ENCODE measurements at places on chromosomes 1 and 21. TPM values are rescaled to one million over a fixed set of nuclear protein-coding genes. Genes with fewer than 3 reads are reported as not detected.

The LCE3E gene
- total RNA-seq: not detected

DNA sequence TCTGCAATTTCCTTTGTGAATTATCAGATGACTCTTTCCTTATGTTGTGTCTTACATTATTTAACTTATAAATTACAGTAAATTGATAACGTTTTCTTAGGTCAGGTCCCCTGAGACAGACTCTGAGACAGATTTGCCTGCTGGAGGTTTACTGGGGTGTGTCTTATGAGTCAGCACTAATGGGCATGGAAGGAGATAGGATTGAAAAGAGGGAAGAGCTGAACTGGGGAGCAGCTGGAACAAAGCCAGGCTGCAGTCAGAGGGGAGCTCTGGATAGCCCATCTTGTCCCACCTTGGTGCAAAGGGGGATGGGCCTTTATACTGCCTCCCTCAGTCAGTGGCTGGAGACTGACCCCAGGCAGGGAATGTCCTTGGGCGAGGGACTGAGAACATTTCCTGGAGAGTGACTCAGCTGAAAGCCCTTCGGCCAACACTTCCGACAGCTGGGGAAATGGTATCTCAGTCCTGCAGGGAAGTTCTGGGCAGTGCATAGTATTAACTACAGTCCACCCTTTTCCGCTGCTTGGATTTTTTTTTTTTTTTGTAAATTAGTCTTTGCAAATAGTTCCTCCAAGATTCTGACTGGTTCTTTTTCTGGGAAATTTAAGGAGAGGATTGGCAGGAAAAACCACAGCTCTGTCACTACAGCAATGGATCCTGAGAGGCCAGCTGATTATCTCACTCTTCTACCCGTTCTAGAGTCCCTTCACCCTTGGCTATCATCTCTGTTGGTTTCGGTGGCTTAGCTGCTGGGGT is 39.1 kb upstream of the CDC42BPA start:
- no peaks in the 10 kb centered on the region for H3K36me3 ChIP-seq
- peak; percentile 86 for DNase-seq
- peaks cover 17% of the 10 kb centered on the region for H3K4me1 ChIP-seq
- no peaks in the 10 kb centered on the region for H3K27me3 ChIP-seq
- H3K4me3 ChIP-seq: no peak overlapping the region

DNA sequence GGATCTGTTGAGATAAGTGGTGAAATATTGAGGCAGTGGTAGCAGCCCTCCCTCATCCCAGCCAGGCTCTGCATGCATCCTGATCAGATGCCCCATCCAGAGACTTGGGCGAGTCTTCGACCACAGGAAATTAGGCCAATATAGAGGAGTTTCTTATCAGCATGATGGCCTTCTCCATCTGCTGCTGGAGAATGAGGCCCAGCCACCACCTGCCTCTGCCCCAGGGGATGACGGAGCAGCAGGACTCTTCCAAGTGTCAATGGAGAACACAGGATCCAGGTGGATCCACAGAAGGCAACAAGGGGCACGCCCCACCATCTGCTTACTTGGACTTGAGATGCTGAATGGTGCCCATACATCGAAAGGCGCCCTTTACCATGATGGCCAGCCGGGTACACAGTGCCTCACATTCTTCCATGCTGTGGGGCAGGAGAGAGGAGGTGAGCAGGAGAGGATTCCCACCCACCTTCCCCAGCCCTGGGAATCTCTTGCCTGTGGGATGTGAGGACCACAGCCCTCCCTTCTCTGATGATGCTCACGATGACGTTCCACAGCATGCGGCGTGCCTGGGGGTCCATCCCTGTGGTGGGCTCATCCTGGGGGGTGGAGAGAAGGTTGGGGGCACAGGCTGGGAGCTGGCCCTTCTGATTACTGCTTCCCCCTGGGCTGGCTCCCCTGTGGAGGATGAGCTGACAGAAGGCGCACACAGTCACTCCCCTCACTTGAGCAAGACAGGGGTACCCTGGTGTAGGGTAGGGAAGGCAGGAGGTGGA is 91.5 kb upstream of the GCLM start:
- H3K27ac ChIP-seq: no peak overlapping the region
- H3K4me3 ChIP-seq: no peak overlapping the region
- DNase-seq: no peak
- no peaks in the 10 kb centered on the region for H3K27me3 ChIP-seq
- H3K36me3 ChIP-seq: no peaks in the 10 kb centered on the region

DNA sequence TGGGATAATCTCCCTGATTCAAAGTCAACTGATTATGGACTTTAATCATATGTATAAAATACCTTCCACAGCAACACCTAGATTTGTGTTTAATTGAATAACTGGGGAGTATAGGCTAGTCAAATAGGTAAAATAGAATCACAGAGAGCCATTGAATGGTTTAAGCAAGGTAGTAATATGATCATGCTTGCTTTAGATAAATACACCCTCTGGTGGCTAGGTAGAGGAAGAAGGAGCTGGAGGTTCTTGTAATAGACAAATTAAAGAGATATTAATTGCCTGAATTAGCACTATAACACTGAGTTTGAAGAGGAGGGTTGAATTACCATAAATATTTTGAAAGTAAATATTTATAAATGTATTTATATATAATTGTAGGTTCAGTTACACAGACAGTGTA is 40.3 kb downstream of the DIRAS3 start:
- no peaks in the 10 kb centered on the region for H3K27me3 ChIP-seq
- H3K4me1 ChIP-seq: peaks cover 8% of the 10 kb centered on the region
- peak; percentile 10 for DNase-seq
- no peaks in the 10 kb centered on the region for H3K36me3 ChIP-seq
- no peak overlapping the region for H3K4me3 ChIP-seq

- H3K4me1 ChIP-seq: 0 out of 2 replicates have a peak, but pooled peaks cover 3% of the 10 kb centered on the region
- no peak overlapping the region for H3K27ac ChIP-seq
- H3K27me3 ChIP-seq: no peaks in the 10 kb centered on the region
- H3K36me3 ChIP-seq: no peaks in the 10 kb centered on the region
Observed at GRCh38 chr1:224213438-224214119, 30.5 kb downstream of the DEGS1 start.

GRCh38 chr1:233240829-233241682 is 54.5 kb downstream of the PCNX2 start:
- H3K27ac ChIP-seq: no peak overlapping the region
- no peaks in the 10 kb centered on the region for H3K36me3 ChIP-seq
- DNase-seq: peak; percentile 50
- no peak overlapping the region for H3K4me3 ChIP-seq
- H3K27me3 ChIP-seq: no peaks in the 10 kb centered on the region
- H3K4me1 ChIP-seq: peaks cover 8% of the 10 kb centered on the region

DNA sequence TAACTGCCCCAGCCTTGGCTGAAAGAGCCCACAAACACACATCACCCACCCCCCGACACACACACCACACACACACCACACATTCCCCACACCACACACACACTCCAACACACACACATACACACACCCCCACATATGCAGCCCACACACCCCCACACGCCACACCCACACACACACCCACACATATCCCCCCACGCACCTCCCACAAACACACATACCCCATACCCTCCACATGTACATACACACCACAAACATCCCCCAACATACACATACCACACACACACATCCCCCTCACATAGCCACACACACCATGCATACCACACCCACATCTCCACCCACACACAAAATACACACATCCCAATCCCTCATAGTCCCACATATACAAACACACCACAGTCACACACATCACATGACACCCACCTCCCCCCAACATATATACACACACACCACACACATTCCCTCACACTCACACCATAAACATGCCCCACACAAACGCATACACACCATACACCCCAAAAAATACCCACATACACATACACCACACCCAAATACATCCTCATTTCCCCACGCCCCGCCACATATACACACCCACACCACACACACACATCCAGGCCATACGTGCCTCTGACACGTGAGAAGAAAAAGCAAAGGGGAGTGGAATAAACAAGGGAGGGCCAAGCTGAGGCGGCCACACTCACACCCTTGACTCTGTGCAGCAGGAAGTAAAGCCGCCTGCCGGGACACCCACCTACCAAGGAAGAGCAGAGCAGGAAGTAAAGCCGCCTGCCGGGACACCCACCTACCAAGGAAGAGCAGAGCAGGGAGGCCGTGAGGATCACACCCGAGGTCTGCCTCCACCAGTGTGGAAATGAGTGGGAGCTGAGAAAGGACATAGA is 53.7 kb downstream of the HSF2BP start:
- H3K27ac ChIP-seq: no peak overlapping the region
- peaks cover 82% of the 10 kb centered on the region for H3K4me1 ChIP-seq
- H3K36me3 ChIP-seq: no peaks in the 10 kb centered on the region
- no peak overlapping the region for H3K4me3 ChIP-seq
- no peak for DNase-seq

DNA sequence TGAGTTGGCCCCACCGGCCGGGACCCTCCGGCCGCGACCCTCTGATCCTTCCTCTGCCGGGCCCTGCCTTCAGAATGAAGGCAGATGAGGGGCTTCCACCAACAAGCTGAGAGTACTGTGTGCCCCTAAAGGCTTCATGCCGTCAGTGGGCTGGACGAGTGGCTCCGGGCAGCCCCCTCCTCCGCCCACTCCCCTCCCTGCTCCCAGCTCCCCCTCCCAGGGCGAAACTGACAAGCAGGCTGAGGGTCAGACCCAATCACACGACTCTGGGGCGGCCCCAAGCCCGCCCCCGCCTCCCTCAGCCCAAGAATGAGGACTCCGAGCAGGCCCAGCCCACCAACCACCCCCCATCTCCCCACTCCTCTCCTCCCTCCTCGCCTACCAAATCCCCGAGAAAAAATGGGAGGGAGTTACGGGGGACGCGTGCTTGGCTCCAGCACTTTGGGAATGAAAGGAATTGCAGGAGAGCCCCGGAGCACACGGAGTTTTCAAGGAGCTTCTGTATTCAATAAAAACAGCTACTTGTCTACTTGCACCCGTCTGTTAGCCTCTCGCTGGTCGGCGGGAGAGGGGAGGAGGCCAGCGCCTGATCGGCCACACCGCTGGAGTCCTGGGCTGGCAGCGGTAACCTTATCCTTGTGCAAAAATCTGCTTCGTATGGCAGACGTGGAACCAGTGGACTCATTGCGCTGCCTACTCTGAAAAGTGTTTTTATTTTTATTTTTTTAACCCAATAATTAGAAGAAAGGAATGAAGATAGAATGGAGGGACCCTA is at the start of gene COL11A1:
Gene COL11A1, minus strand, starts transcription at position 147 of the 775 bp plus-strand sequence. CDS start 344 bp downstream, outside the sequence.
- peak within 1 kb of the TSS; percentile 57 for H3K4me3 ChIP-seq
- H3K4me1 ChIP-seq: peaks cover 42% of the 10 kb centered on the region
- H3K27ac ChIP-seq: peak within 1 kb of the TSS; percentile 68
- DNase-seq: peak; percentile 90
- peaks cover 5% of the 10 kb centered on the region for H3K36me3 ChIP-seq

DNA sequence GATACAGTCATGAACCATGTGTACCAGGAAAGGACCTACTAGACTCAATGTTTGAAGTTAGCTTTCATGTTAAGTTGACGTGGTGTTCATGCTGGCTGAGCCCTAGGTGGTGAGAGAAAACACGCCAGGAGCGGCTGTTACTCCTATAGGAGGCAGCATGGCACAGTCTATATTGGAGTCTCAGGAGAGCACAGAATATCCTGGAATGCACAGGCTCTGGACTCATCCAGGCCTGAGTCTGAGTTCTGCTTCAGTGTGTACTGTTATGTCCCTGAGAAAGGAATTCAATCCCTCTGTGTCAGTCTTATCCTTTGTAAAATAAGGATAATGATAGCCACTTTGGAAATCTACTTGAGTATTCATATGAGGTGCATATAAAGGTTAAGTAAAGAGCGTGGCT is 41.2 kb downstream of the DPT start:
- no peak overlapping the region for H3K27ac ChIP-seq
- H3K27me3 ChIP-seq: no peaks in the 10 kb centered on the region
- H3K4me3 ChIP-seq: no peak overlapping the region
- H3K36me3 ChIP-seq: no peaks in the 10 kb centered on the region

GRCh38 chr1:204859861-204860267 is 10.8 kb upstream of the NFASC start:
- no peaks in the 10 kb centered on the region for H3K36me3 ChIP-seq
- peaks cover 2% of the 10 kb centered on the region for H3K27me3 ChIP-seq
- no peak overlapping the region for H3K27ac ChIP-seq
- H3K4me1 ChIP-seq: no peaks in the 10 kb centered on the region
- DNase-seq: no peak

DNA sequence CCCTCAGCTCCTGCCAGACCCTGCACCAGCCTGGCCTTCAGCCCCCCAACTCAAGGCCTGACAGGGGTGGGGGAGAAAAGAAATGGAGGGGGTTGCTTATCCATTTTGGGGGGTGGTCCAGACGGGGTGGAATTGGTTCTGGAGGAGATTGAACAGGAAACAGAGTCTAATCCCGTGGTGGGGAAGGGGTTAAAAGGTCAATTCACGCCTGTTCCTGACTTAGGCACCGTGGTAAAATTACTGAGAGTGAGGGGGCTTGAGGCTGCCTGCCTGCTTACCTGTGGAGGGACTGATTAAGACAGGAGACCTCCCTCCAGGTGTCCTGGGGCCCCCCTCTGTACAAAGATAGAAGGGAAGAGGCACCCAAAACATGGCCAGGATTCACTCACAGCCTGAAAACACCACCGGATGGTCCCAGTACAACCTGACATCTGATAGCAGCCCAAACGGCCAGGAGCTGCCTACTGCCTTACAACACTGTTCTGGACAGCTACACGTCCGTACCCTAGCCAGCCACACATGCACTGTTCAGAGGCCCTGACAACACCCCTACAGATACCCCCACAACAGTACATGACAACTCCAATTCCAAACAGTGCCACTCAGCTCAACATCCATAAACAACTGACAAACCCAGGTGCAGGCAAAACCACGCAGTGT is 31.8 kb downstream of the AHDC1 start:
- no peak overlapping the region for H3K4me3 ChIP-seq
- peaks cover 6% of the 10 kb centered on the region for H3K36me3 ChIP-seq
- H3K27ac ChIP-seq: no peak overlapping the region
- DNase-seq: no peak
- peaks cover 27% of the 10 kb centered on the region for H3K4me1 ChIP-seq

- DNase-seq: no peak
- no peaks in the 10 kb centered on the region for H3K27me3 ChIP-seq
- H3K4me3 ChIP-seq: no peak overlapping the region
- H3K4me1 ChIP-seq: no peaks in the 10 kb centered on the region
Observed at GRCh38 chr1:107669996-107670395, 295.0 kb downstream of the VAV3 start.

DNA sequence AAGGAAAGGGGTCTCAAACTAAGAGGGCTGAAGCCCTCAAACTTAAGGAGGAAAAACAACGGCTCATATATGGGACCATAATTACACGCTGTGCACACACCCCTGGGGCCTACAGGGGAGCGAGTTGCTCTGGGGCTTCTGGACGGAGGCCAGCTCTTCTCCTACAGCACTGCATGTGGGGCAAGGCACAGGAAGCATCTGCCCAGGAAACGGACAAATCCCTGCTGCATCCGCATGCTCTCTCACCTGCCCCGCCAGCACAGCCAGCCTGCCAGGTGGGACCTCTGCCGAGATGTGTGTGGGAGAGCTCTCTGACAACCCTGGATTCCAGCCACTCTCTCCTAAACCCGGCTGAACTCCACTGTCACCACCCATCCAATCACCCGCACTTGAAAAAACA is 54.1 kb downstream of the MRPL37 start:
- peak overlapping the region; percentile 47 for H3K27ac ChIP-seq
- peaks cover 25% of the 10 kb centered on the region for H3K36me3 ChIP-seq
- no peak for DNase-seq
- no peaks in the 10 kb centered on the region for H3K27me3 ChIP-seq
- H3K4me3 ChIP-seq: no peak overlapping the region
- peaks cover 62% of the 10 kb centered on the region for H3K4me1 ChIP-seq

- H3K27me3 ChIP-seq: no peaks in the 10 kb centered on the region
- no peak overlapping the region for H3K27ac ChIP-seq
- DNase-seq: peak; percentile 34
- H3K36me3 ChIP-seq: no peaks in the 10 kb centered on the region
- H3K4me3 ChIP-seq: no peak overlapping the region
- peaks cover 53% of the 10 kb centered on the region for H3K4me1 ChIP-seq
Observed at GRCh38 chr21:39004634-39005501, 178.4 kb downstream of the PSMG1 start.

All from SJSA1 (cell line).